SW480 (cell line): ENCODE measurements at places on chromosomes 11 and 22.

DNA sequence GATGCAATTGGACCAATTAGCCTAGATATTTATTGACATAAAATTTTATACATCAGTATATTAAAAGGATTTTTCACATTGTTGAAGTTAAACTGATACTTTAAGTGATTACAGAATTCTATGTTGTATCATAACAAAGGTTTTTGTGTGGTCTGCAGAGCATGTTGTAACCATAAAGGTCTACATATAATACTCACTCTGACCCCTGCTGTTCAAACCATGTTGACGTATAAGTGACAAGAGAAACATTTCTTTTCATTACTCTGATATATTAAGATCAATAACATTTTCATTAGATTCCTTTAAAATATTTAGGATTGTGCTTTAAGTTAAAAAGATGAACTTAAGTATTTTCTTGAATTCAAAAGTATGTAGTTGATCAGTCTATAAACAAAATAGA is 63.9 kb downstream of the GAS2 start:
- DNase-seq: peak; percentile 49

DNA sequence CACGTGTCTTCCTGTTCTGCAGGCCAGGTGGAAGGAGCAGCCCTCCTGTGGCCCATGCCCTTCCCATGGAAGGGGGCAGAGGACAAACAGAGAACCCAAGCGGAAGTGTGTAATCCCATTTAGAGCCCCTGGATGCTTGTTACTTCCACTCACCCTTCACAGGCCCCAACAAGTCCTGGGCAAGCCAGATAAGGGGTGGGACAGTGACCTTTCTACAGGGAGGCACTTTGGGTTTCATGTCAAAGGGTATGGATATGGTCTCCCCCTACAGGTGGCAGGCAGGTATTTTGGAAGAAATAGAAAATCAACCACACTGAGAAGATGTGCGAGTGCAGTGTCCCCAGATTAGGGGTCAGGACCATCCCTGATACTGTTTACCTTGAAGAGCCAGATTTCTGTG is 11.4 kb downstream of the MPEG1 start:
- DNase-seq: no peak

GRCh38 chr11:76115555-76115954 is 90.7 kb downstream of the WNT11 start:
- no peak for DNase-seq

DNA sequence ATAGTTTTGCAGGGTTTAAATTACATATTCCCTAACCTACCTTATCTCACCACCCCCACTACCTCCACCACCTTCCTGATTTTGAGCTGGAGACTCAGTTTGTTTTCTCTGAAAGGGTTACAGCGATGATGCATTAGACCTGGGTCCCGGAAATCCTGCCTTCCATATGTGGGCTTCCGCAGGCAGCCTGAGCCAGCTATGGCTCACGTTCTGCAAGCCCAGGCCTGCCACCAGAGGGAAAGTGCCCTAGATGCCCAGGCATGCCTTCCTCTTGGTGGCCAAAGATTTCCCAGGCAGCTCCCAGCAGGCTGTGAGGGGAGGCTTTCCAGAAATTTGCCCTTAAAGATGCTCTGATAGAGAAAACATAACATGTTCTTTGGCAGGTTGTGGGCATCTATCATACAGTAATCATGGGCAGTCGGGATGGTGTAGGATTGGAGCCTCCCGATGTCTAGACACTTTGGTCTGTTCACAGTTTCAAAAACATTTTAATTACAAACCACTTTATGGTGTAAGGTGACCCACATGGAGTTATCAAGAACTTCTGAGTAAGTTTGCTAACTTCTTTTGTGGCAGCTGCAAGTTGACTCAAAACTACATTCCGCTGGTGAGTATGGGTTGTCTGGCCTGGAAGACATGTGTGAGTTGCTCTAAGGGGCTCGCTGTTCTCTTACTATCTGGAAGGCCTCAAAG is 79.3 kb downstream of the MICAL2 start:
- no peak for DNase-seq
